ENCODE measurements at places on chromosomes 16 and 17.
A peak's percentile ranks its signal among the peaks of the same experiment; 100 is the strongest.

- DNase-seq = peak; percentile 63
These were observed 138.5 kb downstream of the SSH2 start for GRCh38 chr17:29791336-29792080.

DNA sequence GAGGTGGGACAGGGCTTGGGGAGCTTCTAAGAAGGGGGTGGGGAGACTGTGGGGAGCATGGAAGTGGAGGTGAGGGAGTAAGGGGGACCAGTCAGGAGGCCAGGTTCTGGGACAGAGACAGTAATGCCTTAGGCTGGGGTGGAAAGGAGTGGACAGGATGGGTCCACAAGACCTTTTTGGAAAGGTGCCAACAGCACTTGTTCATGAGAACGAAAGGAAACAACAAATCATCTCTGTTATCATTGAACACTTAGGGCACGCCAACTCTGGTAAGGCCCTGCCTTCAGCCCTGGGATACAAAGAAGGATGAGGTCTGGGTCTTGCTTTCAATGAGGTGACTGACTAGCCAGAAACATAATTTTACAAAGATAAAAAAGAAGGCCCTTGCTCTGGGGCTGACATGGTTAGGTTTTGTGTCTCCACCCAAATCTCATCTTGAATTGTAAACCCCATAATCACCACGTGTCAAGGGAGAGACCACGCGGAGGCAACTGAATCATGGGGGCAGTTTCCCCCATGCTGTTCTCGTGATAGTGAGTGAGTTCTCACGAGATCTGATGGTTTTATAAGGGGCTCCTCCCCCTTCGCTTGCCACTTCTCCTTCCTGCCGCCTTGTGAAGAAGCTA is 113.8 kb downstream of the SLC39A11 start:
- DNase-seq = no peak

GRCh38 chr17:79801156-79802038 is 4.5 kb upstream of the CBX8 start:
- peak; percentile 54 for DNase-seq

DNA sequence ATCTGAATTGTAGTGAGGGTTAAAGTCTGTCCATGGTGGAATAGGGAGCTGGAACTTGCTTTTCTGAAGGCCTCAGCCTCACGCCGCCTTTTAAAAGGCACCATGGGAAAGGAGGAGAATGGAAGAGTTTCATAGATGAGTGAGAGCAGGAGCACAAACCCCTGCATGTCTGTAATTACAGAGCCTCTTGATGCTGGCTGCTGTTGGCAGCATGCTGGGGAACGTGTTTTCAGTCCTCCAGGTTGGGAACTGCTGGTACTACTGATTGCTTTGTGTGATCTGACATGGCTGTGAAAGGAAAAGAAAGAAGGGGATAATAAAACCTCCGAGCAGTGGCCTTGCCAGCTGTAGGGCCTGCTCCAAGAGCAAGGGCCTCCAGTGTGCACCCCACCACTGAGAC is 16.8 kb upstream of the DYNLL2 start:
- no peak for DNase-seq

DNA sequence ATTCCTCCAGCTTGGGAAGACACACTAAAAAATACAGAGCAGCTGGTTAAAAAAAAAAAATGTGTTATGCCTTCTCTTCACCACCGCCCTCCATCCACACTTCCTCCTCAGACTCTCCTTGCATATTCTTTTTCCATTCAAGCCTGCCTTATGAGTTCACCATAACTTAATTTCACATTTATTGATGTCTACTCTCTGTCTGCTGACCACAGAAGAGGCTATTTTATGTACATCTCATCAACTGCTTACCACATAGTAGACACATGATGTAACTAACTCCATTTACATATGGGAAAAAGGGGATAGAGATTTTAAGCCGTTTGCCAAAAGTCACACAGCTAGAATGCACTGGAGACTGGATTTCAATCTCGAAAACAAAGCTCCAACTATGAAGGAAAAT is 409.8 kb downstream of the CDH11 start:
- no peak for DNase-seq

GRCh38 chr16:55832773-55833691 is at the start of gene CES1:
Gene CES1 (minus strand): TSS chr16:55833096. CDS start chr16:55833055, 41 bp downstream.
- DNase-seq = peak; percentile 97
